Stimulated activated CD8-positive, alpha-beta memory T cell treated with anti-CD3 and anti-CD28 coated beads, Interleukin-15, amount 100 ng/mL, for 4 hours (primary cell): ENCODE measurements at places on chromosomes 6 and 20.

- no peak for DNase-seq
These were observed 75.7 kb downstream of the SYNJ2 start for GRCh38 chr6:158057213-158057987.

GRCh38 chr6:56093776-56094175 is 153.6 kb downstream of the COL21A1 start:
- no peak for DNase-seq

- no peak for DNase-seq
These were observed 188.3 kb downstream of the BMP7 start for GRCh38 chr20:57078116-57078515.

GRCh38 chr20:46062621-46063020 is 27.1 kb downstream of the NCOA5 start:
- DNase-seq, result no peak

GRCh38 chr6:48199499-48199898 is 88.5 kb upstream of the PTCHD4 start:
- no peak for DNase-seq

GRCh38 chr6:105607636-105608621 is 205.0 kb upstream of the PREP start:
- no peak for DNase-seq

DNA sequence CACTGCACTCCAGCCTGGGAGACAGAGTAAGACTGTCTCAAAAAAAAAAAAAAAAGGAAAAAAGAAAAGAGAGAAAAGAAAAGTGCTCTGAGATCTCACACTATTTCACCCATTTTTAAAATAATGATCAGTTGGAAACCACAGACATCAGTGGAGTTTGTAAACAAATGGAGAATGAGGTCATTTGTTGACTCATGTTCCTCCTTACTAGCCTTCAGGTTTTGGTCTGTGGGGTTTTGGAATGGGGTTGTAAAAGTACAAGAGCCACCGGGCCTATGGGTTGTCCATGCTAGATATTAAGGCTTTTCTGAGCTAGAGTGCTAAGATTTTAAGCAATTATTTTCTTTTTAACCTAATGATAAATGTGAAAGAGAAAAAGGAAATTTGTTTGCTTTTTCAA is 104.4 kb upstream of the PRL start:
- DNase-seq, result no peak

DNA sequence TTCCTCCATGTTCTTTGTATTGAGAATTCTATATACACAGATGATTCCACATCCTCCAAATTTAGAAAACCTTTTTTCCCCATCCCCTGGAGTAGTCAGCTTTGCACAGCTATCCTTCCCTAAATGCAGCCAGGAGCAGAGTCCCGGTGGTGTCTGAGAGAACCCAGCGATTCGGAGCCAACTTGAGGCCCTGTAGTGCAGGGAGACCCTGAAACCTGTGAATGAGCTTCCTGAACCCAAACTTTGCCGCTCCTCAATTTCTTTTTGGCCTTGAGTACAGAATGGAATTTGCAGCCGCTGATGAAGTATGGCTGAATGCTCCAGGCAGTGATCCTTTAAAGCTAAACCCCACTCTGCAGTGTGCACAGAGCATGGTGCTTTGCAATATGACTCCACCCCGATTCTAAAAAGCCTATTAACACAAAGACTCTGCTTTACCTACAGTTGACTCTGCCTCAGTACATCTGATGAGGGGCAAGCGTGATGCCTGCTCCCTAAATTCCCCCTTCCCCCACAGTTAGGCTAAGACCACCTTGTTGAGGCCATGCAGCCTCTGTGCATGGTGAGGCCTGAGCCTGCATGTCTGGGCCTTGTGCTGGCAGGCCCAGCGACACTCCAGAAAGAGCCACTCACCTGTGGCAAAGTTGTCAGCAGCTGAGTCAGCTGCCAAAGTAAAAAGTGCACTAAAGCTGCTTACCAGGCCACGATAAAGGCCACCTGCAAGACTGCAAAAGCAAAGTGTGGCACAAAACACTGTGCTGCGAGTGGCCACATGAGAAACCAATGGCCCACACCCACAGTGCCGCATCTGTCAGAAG is 82.1 kb downstream of the PLEKHG1 start:
- no peak for DNase-seq

DNA sequence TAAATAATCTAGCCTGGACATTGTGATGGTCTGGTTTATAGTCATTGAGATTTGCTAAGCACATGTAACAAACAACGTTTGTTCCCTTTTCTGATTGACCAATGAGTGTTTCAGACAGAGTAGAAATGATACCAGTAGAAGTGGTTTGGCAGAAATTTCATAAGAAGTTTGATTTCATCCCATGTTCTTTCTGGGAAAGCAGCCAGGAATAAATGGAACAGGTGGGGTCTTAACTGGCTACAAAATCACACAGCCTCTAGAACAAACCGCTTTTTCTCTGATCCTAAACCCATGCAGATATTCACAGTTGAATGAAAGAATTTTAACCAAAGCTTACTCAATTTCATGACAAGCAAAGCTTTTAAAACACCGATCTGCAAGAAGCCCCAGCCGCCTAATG is 227.5 kb downstream of the UST start:
- no peak for DNase-seq

DNA sequence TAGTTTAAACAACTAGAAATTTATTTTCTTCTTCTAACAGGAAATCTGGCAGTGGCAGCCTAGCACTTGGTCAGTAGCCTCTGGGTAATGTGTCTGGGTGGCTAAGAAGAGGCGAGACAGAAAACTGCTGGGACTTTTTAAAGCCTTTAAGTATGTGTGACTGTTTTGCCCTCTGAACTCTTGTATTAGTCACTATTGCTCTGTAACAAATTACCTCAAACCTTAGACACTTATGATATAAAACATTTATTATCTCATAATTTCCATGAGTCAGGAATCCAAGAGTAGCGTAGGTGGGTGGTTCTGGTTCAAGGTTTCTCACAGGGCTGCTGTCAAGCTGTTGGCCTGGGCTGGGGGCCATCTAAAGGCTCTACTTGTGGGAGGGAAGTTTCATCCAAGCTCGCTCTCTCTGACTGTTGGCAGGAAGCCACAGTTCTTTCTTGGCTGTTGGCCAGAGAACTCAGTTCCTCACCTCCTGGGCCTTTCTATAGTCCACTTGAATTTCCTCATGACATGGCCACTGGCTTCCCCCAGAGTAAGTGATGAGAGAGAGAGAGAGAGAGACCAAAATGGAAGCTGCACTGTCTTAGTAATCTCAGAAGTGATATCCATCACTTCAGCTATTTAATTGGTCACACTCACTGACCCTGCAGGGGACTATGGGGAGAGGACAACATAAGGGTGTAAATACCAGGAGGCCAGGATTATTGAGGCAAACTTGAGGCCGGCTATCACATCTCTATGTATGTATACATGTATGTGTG is 17.4 kb upstream of the TBC1D22B start:
- peak; percentile 48 for DNase-seq

GRCh38 chr6:137700751-137701477 is 166.1 kb upstream of the TNFAIP3 start:
- no peak for DNase-seq
